Stimulated activated CD8-positive, alpha-beta memory T cell treated with anti-CD3 and anti-CD28 coated beads, Interleukin-4, amount 100 ng/mL, for 1 hour (primary cell): ENCODE measurements at places on chromosomes 3 and 15.

- no peak for DNase-seq
Measured at GRCh38 chr3:179404307-179404706, 47.0 kb downstream of the GNB4 start.

DNA sequence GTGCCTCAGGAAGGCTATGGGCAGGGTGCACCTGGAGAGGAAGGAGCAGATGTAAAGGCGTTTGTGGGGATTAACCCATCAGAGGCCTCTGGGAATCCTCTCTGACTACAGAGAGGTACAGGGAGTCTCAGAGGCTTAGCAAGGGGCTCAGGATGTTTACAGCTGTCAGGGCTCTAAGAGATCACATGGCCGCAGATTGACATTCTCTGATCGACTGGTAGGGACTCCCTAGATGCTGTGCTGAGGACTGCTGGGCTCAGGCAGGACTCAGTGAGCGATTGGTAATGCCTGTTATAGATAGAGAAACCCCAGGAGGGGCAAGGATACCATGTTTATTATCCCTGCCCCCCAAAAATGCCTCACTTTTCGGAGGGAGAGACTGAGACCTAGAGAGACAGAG lies 103.5 kb downstream of the CORO2B start:
- no peak for DNase-seq

- DNase-seq: no peak
Measured at GRCh38 chr3:11774296-11774877, 72.3 kb downstream of the TAMM41 start.

- DNase-seq: no peak
Measured at GRCh38 chr3:116153174-116153573, 292.1 kb downstream of the LSAMP start.

GRCh38 chr3:107938143-107938542 lies 152.7 kb downstream of the CD47 start:
- no peak for DNase-seq

DNA sequence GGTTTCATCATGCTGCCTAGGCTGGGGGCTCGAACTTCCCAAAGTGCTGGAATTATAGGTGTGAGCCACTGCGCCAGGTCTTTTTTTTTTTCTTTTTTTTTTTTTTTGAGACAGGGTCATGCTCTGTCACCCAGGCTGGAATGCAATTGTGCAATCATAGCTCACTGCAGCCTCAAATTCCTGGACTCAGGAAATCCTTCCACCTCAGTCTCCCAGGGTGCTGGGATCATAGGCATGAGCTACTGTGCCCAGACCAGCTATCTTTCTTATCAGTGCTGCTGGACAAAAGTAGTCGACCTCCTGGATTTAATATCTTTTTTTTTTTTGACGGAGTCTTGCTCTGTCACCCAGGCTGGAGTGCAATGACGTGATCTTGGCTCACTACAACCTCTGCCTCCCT lies 60.8 kb downstream of the TFDP2 start:
- DNase-seq: no peak
